ENCODE measurements at places on chromosomes 16 and 17.
A peak's percentile ranks its signal among the peaks of the same experiment; 100 is the strongest.

GRCh38 chr16:21001262-21001661 is 100.7 kb downstream of the LYRM1 start:
- DNase-seq = no peak

DNA sequence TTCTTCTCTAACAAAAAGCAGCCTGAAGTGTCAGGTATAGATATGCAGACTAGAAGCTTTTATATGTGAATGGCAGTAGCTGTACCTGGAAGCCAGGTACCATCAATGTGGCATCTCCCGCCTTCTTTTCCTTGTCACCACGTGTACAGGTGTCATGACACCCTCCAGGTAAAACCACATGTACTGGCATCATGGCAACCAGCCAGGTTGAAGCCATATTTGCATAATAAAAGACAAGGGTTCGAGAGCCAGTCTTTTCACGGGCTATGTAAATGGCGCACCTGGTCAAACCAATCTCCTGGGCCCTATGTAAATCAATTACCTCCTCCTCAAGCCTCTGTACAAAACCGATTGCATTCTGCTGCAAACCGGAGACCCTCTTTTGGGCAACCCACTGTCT is 541.3 kb downstream of the CDH11 start:
- DNase-seq = no peak

- no peak for DNase-seq
Measured at GRCh38 chr17:28041844-28042656, 427 bp upstream of the NLK start.

DNA sequence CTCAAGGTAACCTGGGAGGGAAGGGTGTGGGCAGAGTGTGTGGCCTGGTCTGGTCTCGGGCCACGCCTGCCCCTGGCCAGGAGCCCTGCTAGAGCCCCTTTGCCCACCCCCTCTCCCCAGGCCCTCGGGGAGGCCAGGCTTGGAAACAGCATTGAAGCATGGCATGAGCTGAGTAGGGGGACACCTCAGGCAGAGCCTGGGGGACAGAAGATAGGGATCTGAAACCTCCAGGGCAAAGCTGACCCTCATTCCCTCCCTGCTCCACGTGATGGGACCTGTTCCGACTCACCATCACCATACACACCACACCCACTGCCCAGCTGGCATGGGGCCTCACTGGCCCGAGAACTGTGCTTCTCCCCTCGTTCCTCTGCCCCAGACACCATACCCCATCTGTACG is 2.5 kb downstream of the RFNG start:
- DNase-seq = no peak

- no peak for DNase-seq
Measured at GRCh38 chr17:43714465-43715149, 44.0 kb downstream of the SOST start.

GRCh38 chr17:55157165-55157564 is 107.6 kb upstream of the HLF start:
- DNase-seq = no peak

- no peak for DNase-seq
Measured at GRCh38 chr17:1229349-1229899, 40.8 kb upstream of the BHLHA9 start.

DNA sequence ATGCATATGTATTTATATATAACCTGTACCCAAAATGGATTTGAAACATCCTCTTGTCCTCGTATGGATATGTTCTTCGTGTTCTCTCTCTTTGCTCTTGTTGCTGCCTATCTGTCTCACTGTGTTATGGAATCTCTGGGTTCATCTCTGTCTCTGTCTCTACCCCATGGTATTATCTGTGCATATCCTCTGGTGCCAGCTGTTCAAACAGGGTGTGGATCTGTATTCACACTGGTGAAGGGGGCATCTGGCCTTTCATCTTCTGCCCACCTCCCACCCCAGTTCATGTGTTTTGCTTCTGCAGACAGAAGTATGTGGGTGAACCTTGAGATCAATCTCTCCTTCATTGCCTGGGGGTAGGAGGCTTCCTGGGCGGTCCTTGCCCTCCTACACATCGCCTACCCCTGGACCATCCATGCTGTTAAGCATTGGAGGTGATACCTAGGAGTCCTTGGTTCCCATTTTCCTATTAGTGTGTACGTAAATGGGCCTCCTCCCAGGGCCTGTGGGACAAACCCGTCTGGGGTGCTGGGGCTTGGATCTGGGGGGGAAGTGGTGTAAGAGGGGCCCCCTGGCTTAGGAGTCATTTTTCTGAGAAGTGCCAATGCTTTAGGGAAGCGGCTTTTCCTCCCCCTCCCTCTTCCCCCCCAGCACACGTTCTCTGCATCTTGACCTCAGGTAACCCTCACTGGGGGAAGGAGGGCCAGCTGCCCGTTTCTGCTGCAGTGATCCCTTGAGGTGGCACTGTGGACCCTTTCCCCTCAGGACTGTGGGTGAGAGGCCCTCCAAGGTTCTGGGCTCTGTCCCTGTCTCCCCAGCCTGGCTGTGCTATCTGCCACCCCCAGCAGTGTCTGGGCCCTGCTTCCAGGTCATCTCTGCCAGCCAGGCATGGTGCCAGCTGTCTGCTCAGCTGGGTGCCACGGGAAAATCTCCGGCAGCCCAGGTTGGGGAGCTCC is 21.1 kb downstream of the RARA start:
- peak; percentile 65 for DNase-seq

GRCh38 chr17:4433515-4434031 is at the start of gene SPNS3:
SPNS3 (plus strand) TSS chr17:4433940; CDS start chr17:4433968, 28 bp downstream.
- DNase-seq = no peak

DNA sequence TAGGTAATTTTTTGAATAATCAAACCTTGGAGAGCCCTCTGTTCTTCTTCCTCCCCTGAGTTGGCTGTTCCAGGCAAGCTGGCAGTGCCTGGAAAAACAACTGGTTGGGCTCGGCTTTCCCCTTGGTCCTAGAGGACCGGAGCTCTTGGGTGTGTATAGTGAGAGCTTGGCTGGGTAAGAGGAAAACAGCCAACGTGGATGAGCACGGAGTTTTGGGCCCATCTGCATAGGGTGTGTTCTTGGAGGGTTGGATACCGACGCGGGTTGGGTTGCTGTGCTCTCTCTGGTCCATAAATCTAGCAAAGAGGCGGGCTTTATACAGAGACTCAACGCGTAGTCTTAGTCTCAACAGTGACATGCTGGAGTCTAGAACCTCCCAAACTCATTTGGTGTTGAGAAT is 23.2 kb downstream of the ITGB3 start:
- DNase-seq = no peak

DNA sequence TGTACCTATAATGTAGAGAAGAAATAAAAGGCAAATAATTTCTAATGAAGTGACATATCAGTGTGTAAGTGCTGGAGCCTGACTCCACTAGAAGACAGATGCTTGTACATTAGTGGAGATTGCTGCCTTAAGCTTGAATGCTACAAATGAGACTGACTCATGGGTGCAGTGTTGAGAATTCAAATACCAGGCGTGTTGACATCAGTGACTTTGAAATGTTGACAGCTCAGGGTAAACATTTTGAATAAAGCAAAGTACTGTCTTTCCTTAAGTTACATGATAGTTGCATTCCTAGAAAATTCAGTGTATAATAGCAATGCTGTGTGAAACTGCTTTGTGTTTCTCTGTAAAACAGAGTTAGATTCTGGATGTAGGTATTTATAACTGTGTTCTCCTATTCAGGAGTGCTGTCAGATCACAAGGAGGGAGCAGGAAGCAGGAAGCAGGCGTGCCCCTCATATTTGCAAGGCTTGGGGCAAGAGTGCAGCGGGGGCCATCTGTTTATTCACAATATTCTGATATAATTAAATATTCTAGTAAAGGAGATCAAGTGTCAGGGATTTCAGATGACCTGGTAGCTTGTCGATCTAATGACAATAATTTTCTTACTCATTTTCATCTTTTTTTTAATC is 119.0 kb downstream of the SPECC1 start:
- DNase-seq = no peak

All from CD8-positive, alpha-beta T cell (primary cell).